ENCODE measurements at places on chromosomes 13 and 19. TPM values are rescaled to one million over a fixed set of nuclear protein-coding genes. Genes with fewer than 3 reads are reported as not detected.

The ZNF610 gene
- total RNA-seq: 0.78 TPM

The TMPRSS9 gene
- total RNA-seq: under 0.01 TPM

The MBD3L2 gene
- not detected for total RNA-seq

The MEIS3 gene
- total RNA-seq: 34.9 TPM

The CCL25 gene
- total RNA-seq: not detected

The KLK2 gene
- total RNA-seq: not detected

The FREM2 gene
- not detected for total RNA-seq

The SMIM44 gene
- total RNA-seq: not detected

The GNG8 gene
- not detected for total RNA-seq

The SIPA1L3 gene
- total RNA-seq: 64.5 TPM

The FFAR3 gene
- total RNA-seq: not detected

The KCNC3 gene
- total RNA-seq: not detected

The SIGLEC9 gene
- total RNA-seq: under 0.01 TPM

The CYP2S1 gene
- total RNA-seq: 0.20 TPM

The RUBCNL gene
- total RNA-seq: 0.59 TPM

The ZNF91 gene
- 20.2 TPM for total RNA-seq

The PDCD5 gene
- total RNA-seq: 80.9 TPM

The FXYD3 gene
- not detected for total RNA-seq

The PEG3 gene
- total RNA-seq: 1.8 TPM

The ZNF534 gene
- under 0.01 TPM for total RNA-seq

The RNF225 gene
- total RNA-seq: 0.37 TPM

The CD70 gene
- total RNA-seq: 1.5 TPM

Measured in subcutaneous preadipocyte (primary cell).